ENCODE measurements at places on chromosomes 12 and 14.

DNA sequence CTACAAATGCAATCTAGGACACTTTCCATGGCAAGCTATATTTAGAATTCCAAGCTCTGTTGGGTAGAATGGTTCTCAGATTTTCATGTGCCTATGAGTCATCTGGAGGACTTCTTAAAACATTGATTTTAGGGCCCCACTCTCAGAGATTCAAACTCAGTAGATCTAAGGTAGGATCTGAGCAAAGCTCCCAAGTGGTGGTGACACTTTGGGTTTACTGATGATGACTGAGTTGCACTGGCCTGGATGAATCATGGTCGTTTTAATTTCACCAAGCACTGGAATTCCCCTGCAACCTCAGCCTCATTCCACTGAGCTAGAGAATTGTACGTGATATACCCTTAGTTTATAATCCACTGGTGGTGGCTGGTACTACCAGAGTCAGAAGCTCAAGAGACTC is 86.5 kb downstream of the PPM1H start:
- DNase-seq, result no peak

GRCh38 chr12:52915637-52916036 is 10.8 kb upstream of the KRT8 start:
- DNase-seq, result no peak

- no peak for DNase-seq
Measured at GRCh38 chr14:74973003-74973653, 17.7 kb upstream of the PGF start.

- DNase-seq, result no peak
Measured at GRCh38 chr12:110233212-110233903, 47.7 kb upstream of the ATP2A2 start.

DNA sequence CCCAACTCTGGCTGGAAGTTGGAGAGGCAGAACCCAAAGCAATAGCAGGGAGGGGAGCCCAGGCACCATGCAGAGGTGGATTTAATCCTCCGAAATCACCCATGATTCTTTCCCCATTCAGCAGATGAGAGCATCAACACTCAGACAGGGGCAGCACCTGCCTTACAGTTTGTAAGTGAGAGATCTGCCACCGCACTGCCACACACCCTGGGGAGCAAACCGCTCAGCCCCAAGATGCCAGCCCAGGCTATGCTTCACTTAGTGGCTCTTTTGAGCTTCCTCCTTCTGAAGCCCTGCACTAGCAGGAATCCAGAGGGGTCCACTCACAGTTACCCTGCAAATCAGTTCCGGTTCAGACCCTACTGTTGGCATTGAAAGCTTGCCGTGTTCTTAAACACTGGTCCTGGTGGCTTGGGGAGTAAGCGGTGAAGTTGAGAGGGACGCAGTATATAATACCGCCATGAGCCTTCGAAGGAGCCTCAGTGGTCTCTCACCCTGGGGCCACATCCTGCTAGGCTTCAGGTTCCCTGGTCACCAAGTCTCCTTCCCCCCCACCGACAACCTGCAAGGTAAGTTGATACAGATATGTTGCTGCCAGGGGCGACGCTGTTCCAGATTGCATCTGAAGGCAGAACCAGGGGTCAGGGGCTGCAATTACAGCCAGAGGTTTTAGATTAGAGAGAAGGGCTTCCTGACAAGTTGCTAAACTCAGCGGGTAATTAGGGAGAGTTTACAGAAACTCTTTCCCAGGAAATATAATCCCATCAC is 72.0 kb upstream of the CCND2 start:
- no peak for DNase-seq

DNA sequence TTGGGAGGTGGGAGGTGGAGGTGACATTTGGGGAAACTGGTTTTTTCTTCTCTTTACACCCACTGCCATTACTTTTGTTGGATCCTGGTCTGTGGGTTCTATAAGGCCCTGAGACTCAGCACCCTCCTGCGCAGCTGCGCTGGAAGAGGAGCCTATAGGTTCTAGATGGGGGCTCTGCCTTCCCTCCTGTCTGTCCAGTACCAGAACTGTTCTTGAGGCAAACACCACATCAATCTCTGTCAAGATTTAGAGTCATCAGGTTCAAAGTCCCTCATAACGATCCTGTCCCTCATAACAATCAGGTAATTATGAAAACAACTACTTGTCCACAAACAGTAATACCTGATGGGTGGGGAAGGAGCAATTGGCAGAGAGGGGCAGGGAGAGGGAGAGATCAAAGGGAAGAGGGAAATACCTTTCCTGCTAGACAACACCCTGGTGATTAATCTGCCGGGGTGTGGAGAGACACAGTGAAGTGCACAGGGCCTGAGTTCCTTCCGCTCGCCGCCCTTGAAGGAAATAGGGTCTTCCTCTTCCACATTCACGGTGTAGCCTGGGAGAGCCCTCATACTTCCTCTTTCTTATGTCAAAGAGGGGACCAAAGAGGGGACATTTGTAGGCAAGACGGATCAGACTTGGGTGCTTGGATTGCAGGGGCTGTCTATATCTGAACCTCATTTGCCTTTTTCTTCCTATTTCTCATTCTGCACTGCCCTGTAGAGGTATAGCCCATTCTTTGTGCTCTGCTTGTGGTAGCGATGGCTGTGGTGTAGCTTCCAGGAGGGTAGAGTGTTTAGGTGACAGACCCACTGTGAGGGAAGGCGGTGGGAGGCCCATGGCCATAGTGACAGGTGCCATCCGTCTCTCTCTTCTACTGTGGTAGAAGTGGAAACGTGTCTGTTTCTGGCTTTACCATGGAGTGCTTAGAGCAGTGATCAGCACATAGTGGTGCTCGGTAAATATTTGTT is 12.6 kb downstream of the GPRC5A start:
- no peak for DNase-seq

- DNase-seq, result no peak
Measured at GRCh38 chr14:61048640-61049039, 67.6 kb downstream of the SLC38A6 start.

Measured in stimulated activated CD8-positive, alpha-beta memory T cell treated with anti-CD3 and anti-CD28 coated beads, Interleukin-12 subunit alpha, Interleukin-12 subunit beta, amount 100 ng/mL, for 4 hours (primary cell).